A673 (cell line): ENCODE measurements at places on chromosomes 4 and X. TPM values are rescaled to one million over a fixed set of nuclear protein-coding genes. Genes with fewer than 3 reads are reported as not detected.

HPGDS gene
- not detected in 2 replicates for total RNA-seq

ARHGEF38 gene
- not detected in 2 replicates for total RNA-seq

NDNF gene
- total RNA-seq: 10.6 and 12.1 TPM in 2 replicates

MAGEC3 gene
- not detected in 2 replicates for total RNA-seq

DIPK2B gene
- not detected in 2 replicates for total RNA-seq
